ENCODE measurements at places on chromosomes 4 and X.

- no peak for DNase-seq
Measured at GRCh38 chr4:39898015-39898414, 79.7 kb downstream of the PDS5A start.

GRCh38 chrX:72169008-72169728 is 12.4 kb upstream of the PIN4 start:
- DNase-seq = no peak

- DNase-seq = peak; percentile 72
Measured at GRCh38 chr4:76179398-76180318, 31.5 kb upstream of the NUP54 start.

- no peak for DNase-seq
Measured at GRCh38 chr4:172392741-172393140, 579.5 kb downstream of the GALNTL6 start.

DNA sequence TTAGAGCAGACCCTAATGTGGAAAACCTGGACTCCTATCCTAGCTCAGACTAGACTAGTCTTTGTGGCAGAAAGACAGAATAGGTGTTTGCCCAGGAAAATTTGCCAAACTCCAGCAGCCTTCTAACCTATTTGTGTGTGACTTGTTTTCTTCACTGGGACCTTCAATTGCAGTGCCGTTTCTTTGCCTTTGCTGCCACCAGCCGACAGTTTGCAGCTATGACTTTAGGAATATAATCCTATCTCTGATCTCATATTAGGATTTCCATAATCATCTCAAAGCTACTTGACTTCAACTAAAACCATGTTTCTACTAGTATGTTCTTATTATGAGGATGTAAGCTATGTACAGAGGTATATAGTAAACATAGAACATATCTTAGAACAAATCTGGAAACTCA is 60.2 kb upstream of the PGAM4 start:
- DNase-seq = peak; percentile 20

- peak; percentile 24 for DNase-seq
Measured at GRCh38 chrX:104098151-104098808, 14.0 kb upstream of the ZCCHC18 start.

DNA sequence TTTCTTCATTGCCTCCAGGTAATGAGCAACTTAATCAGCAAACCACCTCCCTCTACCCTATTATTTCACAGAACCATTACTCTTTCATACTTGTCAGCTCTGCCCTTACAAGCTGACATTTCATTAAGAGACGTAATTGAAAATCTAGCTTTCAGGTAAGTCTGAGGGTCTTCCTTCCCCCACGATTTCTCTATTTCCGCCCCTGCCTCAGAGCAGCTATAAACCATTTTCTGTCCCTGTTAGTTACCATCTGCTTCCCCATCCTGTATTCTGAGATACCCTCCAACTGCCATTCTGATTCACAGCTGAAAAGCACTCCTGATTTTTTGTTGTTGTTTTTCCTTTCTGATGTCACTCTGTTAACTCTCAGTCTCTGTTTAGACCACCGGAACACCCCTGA is 37.1 kb downstream of the SH3RF1 start:
- DNase-seq = no peak

DNA sequence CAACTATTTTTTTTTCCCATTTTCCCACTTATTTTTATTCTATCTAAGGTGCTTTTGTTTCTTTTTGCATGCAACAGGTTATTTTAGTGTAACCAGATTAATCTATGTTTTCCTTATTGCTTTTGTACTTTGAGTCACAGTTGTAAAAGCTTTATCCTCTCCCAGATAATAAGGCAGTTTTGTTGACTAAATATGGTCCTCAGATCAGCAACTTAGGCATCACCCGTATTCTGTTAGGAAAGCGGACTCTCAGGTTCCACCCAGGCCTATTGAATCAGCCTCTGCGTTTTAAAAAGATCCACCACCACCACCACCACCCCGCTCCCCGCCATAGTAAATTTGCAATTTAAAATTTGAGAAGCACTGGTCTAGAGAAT is 58.6 kb upstream of the USP9X start:
- no peak for DNase-seq

DNA sequence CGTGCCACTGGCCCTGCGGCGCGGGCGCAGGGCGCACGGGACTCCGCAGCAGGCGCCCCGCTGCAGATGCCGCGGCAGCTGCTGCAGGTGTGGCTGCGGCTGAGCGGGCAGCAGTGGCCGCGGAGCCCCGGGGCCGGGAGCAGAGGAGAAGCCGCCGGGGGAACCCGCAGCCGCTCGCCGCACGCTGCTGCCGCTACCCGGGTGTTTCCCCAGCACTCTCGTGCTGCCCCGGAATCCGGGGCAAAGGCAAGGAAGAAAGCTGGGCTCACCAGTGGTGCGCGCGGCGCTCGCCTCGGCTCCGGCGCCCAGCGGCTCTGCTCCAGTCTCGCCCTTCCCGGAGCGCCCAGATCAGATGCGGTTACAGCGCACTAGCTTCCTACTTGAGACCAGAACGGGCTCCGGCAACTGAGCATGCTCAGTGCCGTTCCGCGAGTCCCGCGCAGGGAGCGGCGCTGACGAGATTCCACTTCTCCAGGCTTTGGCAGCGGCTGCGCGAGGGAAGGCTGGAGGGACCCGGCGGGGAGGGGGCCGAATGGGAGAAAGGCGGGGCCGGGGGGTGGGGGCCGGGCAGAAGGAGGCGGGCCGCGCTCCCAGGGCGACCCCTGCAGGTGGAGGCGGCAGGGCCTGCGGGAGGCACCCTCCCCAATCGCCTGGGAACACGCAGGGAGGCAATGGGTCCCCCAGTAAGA is at the start of gene APBB2:
TSS of gene APBB2 (minus strand) at position 407 of the 689 bp plus-strand sequence. CDS start 181,288 bp downstream, outside the sequence.
- peak; percentile 95 for DNase-seq

DNA sequence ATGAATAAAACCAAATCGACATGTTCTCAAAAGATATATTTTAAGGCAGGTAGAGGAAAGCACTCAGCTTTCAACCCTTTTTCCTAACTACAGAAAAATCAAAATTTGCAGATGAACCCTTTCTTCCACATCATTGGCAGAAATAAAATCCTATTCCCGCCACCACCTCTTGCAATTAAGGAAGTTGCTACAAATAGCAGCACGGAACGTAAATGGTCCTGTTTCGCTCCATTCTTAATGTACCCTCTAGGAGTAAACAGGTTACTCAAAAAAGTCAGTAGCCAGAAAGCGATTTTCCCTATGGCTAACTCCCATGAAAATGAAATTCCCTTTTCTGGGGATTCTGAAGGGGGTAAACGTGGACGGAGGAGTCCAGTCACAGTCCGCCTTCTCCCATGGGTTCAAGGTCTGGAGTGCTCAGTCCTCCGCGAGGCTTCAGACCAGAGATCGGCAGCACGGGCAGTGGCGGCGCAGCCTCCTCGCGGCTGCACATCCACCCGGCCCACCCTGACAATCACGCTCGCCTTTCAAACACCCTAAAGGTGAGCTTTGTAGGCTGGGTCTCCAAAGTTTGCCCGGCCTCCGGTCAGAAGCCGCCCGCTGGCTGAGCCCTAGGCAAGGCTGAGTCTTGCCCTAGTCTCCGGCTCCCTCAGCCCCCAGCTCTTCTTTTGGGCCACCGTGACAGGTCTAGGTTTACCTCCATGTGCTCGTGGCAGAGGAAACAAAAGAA is 1.8 kb downstream of the ATP11C start:
- no peak for DNase-seq

DNA sequence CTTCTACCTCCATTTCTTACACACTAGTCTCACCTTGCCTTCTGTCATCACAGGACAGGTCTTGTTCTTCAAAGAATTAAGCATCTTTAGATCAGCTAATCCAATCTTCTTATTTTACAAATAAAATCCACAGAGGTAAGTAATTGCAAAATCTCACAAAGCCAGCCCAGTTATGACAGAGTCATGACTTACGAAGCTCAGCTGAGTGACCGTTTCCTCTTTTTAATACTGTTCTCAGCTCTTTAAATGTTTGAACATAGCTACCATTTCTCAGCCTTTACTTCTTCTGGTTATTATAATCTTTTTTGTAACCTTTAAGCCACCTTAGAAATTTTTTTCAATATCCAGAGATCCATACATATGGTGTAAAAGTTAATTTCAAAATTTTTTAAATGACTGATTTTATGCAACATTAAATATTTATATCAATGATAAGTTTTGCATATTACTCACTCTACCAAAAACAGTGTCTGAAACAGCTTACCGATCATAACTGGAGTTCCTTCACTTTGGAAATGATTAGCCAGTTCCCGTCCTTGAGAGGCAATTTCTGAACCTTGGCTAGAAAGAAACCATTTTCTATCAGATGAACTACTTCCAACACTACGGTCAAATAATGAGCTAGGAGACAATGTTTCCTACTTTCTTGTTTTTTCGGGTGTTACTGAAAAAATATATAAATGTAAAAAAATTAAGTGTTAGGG is 8.8 kb downstream of the ANKRD37 start:
- no peak for DNase-seq

GRCh38 chrX:134418317-134419113 is 41.5 kb upstream of the HPRT1 start:
- DNase-seq = no peak

DNA sequence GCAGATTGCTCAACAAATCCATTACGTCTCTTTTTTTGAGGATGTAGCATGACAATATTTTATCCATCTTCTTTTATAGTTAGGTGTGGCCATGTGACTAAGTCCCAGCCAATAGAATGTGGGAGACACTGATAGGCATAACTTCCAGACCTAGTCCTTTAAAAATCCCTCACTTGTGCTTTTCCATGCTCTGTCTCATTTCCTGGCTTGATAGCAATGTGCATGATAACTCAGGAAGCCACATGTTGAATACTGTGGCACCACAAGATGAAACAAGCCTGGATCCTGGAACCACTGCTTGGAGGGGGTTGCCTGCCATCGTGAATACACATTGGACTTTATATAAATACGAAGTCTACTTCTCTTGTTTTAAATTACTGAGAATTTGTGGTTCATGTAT is 184.0 kb upstream of the NEIL3 start:
- DNase-seq = no peak

- no peak for DNase-seq
Measured at GRCh38 chrX:119497185-119497584, 28.9 kb downstream of the SLC25A5 start.

- no peak for DNase-seq
Measured at GRCh38 chr4:46503739-46504138, 113.8 kb upstream of the GABRA2 start.

DNA sequence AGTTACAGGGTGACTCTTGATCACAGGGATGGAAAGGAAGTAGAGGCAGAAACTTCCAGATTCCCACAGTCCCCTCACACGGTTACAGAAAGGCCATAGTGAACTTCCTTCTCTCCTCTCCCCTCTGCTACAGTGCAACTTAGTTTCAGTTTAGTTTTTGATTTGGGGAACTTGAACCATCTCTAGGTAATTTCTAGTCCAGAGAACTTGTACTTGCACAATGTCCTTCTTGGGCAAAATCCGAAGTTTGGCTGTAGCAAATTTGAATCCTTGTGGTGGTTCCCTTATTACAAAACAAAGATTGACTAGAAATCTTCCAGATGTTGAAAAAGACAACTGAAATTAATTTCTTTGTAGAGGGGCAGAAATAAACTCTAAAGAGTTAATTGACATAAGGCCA is 1.2 kb upstream of the BLTP1 start:
- DNase-seq = no peak

DNA sequence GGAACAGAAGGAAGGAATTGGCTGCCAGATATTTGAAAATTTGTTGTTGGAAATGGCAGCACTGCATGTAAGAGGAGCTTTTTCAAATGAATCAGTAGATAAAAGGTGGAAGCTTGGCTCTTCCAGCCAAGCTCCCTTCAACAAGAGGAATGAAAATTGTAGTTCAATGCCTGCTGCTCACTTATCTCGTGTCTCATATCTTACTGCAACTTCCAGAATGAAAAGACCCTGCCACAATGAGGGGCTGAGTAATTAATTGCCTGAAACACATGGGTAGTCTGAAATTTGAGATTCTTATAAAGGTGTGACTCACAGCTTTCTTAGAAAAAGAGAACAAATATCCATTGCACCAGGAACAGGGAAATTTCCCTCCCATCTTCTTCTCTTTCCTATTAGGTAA is 53.0 kb downstream of the HAND2 start:
- DNase-seq = no peak

DNA sequence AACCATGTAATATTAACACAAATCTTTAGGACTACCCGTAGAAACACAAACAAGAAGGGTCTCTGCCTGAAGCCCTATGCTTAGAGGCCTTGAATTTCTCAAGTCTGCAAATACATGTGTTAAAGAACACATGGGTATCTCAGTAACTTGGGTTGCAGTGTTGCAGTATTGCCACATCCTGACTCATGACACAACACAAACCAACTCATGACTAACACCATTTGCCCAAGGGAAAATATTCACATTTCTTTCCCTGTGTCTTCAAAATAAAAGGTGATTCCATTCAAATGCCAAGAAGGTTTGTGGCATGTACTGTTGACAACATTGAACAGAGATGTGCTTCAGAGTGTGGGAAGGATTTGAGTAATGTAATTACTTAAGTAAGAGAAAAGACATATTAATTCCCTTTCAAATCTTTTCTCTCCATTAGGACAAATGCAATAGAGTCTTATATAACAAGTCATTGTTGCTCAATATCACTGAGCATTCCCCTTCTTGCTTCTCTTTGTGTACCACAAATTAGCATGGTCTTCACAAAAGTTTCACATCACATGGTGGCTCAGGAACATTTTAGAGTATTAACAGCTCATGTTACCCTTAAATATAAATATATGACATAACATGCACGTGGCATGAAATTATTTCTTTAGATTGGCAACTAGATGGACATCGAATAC is 487.1 kb downstream of the STPG2 start:
- DNase-seq = no peak

DNA sequence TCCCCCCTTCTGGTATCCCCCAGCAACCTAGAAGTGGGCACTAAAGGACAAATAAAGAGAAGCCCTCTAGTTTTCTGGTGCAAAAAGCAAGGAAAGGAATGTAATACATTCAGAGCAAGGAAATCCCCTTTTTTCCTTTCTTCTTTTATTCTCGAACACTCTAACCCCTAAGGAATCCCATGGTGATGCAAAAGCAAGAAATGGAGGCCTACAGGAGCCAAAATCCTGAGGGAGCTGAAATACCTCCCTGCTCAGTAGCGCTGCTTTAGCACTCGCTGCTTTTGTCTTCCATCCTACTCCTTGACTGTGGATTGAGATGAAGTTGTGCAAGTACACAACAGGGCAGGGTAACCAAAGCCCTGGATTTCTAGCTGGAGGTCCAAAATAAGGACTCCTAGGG is 251.0 kb downstream of the PRDM5 start:
- DNase-seq = no peak

- DNase-seq = no peak
Measured at GRCh38 chr4:30879855-30880598, 159.9 kb downstream of the PCDH7 start.

GRCh38 chrX:125420809-125421208 is 101.1 kb downstream of the TEX13C start:
- DNase-seq = no peak

- no peak for DNase-seq
Measured at GRCh38 chr4:8539661-8540060, 40.5 kb upstream of the GPR78 start.

- DNase-seq = no peak
Measured at GRCh38 chr4:155419266-155419665, 42.5 kb upstream of the MAP9 start.

GRCh38 chrX:55777596-55777995 is 60.0 kb downstream of the RRAGB start:
- DNase-seq = no peak
